ENCODE measurements at places on chromosomes 3 and 15.

- DNase-seq: no peak
Observed at GRCh38 chr3:50610181-50610971, 1.2 kb downstream of the CISH start.

GRCh38 chr3:18301781-18302180 lies 123.4 kb downstream of the SATB1 start:
- DNase-seq: no peak

DNA sequence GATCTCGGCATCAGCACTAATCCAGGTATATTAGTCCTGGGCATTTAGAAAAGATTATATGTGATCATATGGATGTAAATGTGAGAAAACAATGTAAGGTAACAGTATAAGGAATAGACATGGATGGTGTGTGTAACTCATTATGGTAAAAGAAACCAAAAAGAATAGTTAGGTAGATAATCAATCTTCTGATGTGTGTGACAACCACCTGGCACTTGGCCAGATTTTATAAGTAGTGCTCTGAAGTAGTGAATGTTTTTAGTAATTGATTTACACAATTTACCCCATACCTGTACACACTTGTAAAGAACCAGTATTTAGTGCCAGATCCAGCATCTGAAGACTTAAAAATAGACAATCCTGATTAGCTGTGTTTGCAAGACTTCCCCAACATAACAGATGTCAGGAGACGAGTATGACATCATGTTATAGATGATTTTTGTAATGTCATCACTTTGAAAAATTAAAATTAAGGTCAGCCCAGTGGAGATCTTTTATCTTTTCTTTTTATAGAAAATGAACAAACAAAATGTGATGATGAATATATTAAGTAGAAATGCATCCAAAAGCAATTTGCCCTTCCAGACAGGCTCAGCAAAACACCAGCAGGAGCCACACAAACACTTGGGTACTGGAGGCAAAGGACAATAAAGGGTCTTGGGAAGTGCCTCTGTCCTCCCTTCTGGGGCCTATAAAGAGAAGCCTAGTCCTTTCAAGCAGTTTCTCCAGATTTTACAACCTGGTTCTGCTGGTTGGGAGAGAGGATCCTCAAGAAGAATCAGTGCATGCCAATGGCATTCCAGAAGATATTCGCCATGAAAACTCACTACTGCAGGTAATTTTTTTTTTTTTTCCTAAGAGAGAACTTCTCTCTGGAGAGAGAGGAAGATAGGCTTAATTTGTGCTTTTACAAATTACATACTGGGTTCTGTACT lies 140.7 kb downstream of the MECOM start:
- no peak for DNase-seq

DNA sequence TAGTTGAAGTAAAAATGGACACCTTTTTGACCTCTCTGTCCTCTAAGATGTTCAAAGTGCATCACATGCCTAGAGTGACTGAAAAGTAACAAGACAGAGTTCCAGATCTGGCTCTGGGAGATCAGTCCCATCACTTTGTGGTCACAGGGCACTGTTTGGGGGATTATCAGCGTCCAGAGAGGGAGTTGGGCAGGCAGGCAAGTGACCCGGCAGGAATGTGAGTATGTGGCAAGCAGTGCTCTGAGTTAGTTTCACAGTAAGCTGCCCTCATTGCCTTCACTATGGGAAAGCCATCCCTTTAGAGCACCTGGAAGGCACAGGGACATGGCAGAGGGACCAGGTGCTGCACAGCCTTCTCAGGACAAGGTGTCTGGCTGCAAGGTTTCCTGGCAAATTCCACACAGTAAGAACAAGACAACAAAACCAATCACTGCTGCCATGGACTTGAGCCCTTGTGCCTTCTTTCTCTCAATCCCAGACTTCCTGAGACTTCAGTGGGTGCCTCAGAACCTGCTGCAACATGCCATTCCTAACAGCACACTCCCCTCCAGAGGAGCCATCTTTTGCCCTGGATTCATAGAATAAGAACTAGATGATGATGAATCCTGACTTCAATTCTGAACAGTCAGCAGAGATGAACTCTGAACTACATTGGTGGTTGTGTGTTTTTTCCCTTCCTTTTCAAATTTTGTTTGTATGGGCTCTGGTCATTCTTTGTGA lies 55.2 kb downstream of the TIPARP start:
- DNase-seq: no peak
